ENCODE measurements at places on chromosomes 4 and X.

- peak; percentile 47 for DNase-seq
These were observed 4.4 kb upstream of the CXorf38 start for GRCh38 chrX:40651620-40652223.

DNA sequence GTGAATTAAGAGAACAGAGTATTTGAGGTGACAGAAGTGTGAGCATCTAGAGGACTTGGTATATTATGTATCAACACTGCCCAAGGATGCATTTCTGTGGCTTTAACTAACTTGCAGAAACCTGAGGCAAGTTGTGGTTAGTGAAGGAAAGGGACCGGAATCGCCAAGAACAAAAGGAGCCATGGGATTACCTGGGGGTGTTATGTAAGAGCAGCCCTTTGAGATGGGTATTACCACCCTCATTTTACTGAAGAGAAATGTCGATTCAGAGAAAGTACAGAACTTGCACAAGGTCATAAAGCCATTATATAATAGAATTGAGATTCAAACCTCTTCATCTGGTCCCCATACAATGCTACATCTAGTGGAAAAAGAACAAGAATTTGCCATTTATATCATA lies 14.3 kb downstream of the TENM3 start:
- DNase-seq, result no peak

- no peak for DNase-seq
These were observed 143.8 kb upstream of the VCX2 start for GRCh38 chrX:8314881-8315280.

DNA sequence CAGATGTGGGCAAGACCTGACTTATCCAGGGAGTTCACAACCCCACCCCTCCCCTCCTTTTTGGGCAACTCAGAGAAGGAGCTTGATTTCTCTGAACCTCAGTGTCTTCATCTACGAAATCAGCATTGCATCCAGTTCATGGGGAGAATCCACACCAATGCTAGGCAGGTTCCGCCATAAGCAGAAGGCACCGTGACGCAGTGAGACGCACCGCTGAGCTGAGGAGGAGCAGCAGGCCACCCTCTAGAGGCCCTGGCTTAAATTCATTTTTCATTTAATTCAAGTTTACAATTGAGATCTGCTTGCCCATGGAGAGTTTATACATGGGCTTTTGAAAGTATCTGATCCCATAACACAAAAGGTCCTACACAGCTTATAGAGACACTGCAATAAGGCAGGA lies 55.7 kb downstream of the CPZ start:
- DNase-seq, result no peak

DNA sequence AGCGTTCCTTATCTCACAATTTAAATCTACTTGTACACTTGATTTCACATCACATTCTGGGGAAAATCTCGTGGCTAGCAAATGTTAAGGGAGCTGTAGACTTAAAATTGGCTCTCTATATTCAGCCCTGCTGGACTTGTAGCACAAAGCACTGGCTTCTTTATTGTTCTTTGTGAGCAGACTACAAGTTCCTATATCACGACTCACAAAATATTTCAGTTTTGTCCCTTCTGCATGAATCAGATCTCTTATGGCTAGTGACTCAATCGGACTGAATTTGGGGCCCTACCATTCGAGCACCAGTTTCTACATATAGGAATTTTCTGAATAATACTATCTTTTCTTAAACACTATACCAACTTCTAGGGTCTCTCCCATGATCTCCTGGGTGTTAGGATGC lies 390.1 kb downstream of the ADAM29 start:
- DNase-seq, result peak; percentile 91

DNA sequence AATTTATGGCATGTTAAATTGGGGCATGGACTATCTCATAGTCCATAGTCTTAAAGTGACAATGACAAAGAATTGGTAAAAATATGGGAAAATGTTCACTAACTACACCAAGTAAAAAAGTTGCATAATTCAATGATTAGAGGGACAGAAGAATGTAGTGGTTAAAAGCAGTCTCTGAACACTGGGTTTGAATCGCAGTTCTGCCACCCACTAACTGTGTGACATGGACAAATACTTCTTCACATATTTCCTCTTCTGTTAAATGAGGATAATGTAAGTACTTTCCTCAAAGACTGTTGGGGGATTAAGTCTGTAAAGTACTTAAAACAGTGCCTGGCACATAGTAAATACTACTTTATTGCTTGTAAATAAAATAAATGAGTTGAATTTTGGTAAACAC lies 15.3 kb downstream of the COQ2 start:
- DNase-seq, result peak; percentile 27

- DNase-seq, result no peak
These were observed 8.4 kb downstream of the TEC start for GRCh38 chr4:48261281-48261680.

GRCh38 chrX:70476934-70477733 lies 32.5 kb downstream of the DLG3 start:
- DNase-seq, result peak; percentile 46

GRCh38 chr4:8762951-8763735 lies 108.5 kb downstream of the HMX1 start:
- DNase-seq, result no peak

- DNase-seq, result no peak
These were observed 203.9 kb upstream of the LEF1 start for GRCh38 chr4:108372681-108373080.

DNA sequence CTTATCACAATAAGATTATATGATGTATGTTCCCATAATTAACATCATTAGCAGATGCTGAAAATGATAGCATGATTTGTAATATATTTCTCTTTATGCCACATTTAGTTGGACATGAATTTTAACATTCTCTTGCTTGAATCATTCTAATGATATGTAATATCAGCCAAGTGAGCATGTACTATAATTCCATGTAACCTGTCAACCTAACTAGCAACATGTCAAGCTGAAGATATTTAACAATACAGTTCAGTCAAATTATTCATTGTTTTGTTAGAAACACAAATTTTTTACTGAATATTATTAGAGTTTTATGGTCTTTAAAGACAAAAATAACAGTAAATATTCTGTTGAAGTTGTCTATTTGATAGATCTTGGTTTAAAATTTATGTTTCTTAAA lies 920.4 kb upstream of the PCDH10 start:
- no peak for DNase-seq

GRCh38 chr4:123516576-123516975 lies 120.0 kb downstream of the SPRY1 start:
- DNase-seq, result no peak

GRCh38 chr4:89357340-89357739 lies 49.7 kb upstream of the GPRIN3 start:
- no peak for DNase-seq

GRCh38 chr4:125432078-125432477 lies 117.3 kb downstream of the FAT4 start:
- peak; percentile 66 for DNase-seq

DNA sequence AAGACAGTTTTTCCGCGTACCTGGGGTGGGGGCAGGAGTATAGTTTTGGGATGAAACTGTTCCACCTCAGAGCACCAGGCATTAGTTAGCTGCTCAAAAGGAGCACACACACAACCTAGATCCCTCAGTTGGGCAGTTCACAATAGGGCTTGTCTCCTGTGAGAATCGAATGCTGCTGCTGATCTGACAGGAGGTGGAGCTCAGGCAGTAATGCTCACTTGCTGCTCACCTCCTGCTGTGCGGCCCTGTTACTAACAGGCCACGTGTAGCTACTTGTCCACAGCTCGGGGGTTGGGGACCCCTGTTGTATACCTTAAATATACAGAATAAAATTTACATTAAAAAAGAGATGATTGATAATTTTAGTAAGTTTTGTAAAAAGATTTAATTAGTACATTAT lies 191.5 kb downstream of the SLC7A11 start:
- peak; percentile 27 for DNase-seq

DNA sequence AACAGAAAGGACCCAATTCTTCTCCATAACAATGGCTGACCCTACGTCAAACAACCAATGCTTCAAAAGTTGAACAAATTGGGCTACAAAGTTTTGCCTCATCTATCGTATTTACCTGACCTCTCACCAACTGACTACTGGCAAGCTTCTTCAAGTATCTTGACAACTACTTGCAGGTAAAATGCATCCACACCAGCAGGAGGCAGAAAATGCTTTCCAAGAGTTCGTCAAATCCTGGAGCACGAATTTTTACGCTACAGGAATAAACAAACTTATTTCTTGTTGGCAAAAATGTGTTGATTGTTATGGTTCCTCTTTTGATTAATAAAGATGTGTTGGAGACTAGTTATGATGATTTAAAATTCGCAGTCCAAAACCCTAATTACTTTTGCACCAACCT lies 6.7 kb upstream of the GAB1 start:
- DNase-seq, result no peak

- no peak for DNase-seq
These were observed 4.3 kb downstream of the STIM2 start for GRCh38 chr4:26864899-26865298.

GRCh38 chr4:83606898-83607297 lies 71.0 kb downstream of the GPAT3 start:
- no peak for DNase-seq

DNA sequence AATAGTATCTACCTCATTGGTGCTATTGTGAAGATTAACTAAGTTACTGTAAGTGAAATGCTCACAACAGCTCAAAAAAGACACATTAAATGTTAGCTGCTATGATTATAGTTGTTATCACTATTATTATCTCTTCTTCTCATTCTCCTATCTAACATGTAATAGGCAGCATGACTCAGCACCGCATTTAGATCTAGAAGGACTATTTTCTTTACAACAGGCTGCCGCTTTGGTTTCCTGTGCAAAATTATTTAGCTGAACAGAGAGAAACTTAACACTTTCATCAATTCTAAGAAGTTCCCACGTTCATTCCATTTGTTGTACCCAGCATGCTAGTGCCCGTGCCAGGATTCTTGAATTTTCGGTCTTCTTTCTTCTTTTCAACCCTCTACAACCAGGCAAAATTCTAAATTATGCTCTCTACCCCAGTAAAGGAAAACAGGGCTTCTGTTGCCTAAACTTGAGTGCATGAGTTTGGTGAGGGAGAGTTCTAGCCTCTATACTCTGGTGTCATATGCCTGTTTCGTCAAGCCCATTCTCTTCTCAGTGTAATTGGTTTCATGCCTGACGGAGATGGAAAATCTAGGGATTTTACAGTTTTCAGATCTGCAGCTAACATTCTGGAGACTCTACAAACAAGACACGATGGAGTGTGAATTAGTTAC lies 378.9 kb downstream of the PPP1R2C start:
- DNase-seq, result no peak

- no peak for DNase-seq
These were observed 44.1 kb upstream of the CLDN24 start for GRCh38 chr4:183366206-183366835.

DNA sequence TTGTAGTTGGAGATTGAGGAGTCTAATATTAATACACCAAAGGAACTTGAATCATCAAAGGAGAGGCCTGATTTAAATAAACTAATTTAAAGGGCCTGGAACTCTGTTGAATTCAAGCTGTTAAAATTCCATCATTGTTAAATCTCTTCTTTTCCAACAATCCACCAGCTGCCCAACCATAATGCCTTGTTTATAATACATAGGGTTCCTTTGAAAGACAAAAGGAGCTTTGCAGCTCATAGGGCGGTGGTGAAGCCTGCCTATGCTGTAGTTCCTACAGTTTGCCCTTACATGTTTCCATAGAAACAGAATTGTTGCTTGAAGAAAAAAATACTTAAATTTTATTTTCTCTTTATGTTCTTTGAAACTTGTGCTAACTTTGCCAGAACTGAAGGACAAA lies 102.8 kb downstream of the GLUD2 start:
- no peak for DNase-seq

DNA sequence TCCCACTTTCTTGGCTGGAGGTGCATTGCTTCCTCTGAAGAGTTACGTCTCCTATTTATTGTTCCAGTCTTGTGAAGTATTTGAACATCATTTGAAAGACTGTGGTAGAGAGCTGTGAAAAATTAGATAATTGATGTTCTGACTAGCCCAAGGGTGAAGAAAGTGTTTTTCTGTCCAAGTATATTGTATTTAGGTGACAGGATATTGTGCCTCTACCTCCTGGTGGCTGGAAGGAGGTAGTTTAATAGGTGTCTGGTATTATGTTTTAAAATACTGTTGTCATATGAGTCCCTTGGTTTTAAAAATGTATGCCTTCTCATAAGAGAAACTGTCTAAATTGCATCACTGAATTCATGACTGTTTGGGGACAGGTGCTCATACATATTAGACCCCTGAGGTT lies 226.0 kb downstream of the SPRY1 start:
- DNase-seq, result no peak

DNA sequence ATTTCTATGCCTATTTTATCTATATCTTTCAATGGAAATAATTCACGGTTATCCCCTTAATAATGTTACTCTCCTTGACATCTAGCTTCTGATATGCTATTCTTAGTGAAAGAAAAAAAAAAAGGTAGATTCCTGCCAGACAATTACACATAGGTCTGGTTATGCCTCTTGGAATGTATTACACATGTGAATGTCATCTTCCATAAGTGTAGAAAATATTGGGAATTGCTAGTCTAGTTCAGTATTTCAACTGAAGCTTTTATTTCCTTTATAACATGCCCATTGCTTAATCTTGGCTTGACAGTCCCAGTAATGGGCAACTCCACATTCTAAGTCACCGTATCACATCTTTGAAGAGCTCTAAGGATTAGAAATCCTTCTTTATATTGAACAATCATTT lies 25.4 kb upstream of the PPP1R2C start:
- DNase-seq, result peak; percentile 71

GRCh38 chrX:2699959-2700358 lies 8.9 kb downstream of the CD99 start:
- no peak for DNase-seq

- DNase-seq, result no peak
These were observed 160.1 kb upstream of the VCX3A start for GRCh38 chrX:6694977-6695376.

DNA sequence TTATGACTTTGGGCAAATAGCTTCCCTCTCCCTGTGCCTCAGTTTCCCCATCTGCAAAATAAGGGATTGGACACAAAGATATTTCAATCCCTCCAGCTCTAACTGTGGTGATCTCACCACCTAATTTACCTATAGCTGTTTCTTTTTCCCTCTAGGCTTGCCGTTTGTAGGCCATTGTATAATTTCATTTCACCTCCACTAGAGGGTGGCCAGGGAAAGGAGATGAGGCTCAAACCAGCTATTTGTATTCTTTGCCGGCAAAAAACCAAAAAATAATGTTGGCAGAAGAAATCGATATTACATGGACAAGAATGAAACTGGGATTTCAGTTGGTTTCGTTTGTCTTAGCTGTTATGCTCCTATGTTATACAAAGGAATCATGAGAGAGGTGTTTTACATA lies 36.1 kb upstream of the DOCK11 start:
- DNase-seq, result peak; percentile 48

DNA sequence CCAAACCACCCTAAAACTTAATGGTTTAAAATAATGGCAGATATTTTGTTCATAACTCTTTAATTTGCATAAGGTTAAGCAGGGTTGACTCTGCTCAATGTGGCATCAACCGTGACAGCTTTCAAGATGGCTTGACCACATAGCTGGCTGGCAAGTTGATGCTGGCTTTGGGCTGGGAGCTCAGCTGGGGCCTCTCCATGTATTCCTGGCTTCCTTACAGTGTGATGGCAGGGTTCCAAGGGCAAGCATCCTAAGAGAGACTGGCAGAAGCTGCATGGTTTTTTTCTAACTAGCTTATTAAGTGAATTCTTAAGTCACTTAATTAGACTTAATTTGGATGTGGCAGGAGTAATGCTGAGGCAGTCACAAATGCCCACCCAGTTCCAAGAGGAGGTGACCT lies 4.5 kb downstream of the RP2 start:
- DNase-seq, result peak; percentile 26

GRCh38 chr4:165079476-165079875 lies 25.8 kb downstream of the TRIM75 start:
- DNase-seq, result no peak
